IMR-90 (cell line): ENCODE measurements at places on chromosomes 16 and 17. TPM values are rescaled to one million over a fixed set of nuclear protein-coding genes. Genes with fewer than 3 reads are reported as not detected.

Gene MT4
- total RNA-seq = not detected in 2 replicates

Gene OTOP3
- total RNA-seq = not detected in 2 replicates

Gene BCAS3
- total RNA-seq = 13.9 and 27.1 TPM in 2 replicates

Gene TMEM220
- 1.1 and 1.7 TPM in 2 replicates for total RNA-seq

Gene CMTM2
- not detected in 2 replicates for total RNA-seq

Gene CTRL
- total RNA-seq = 0.18 and 0.28 TPM in 2 replicates

Gene TBC1D3
- total RNA-seq = not detected in 2 replicates

Gene WDR59
- 23.9 and 29.4 TPM in 2 replicates for total RNA-seq
